ENCODE measurements at places on chromosomes 2 and 18.

GRCh38 chr18:11042247-11042646 is 107.1 kb downstream of the PIEZO2 start:
- no peak for DNase-seq

DNA sequence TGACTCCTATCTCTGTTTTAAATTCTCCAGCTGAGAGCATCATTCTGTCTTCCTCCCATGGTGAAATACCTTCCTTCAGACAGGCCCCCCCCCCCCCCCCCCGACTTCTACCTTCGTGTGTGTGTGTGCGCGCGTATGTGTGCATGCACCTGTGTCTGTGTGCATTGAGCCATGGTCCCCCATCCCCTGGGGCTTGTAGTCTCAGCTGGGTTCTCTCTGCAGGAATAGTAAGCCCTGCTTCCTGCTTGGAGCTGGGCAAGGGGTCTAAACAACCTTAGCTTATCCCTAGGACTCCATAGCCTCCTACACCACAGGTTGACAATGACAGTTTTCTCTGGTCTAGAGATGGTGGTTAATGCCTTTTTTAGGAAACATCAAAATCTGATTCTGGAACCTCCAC is 427.5 kb upstream of the KLHL29 start:
- no peak for DNase-seq

GRCh38 chr2:239544918-239545465 is 144.2 kb upstream of the HDAC4 start:
- peak; percentile 70 for DNase-seq

GRCh38 chr2:102513355-102513939 is 40.4 kb downstream of the SLC9A4 start:
- no peak for DNase-seq

Measured in activated T-cell treated with anti-CD3 and anti-CD28 coated beads for 48 hours (primary cell).